Right renal pelvis (tissue), 4 donors: ENCODE measurements at places on chromosomes 7 and 10. TPM values are rescaled to one million over a fixed set of nuclear protein-coding genes. Genes with fewer than 3 reads are reported as not detected.

GRCh38 chr7:95520136-95520535, 34.4 kb downstream of the ASB4 start:
- DNase-seq = no peak

The SLC26A3 gene
- 0.30 TPM for polyA plus RNA-seq

- DNase-seq = no peak
Measured at GRCh38 chr10:23994459-23995046, 214.4 kb upstream of the KIAA1217 start.

- DNase-seq = no peak
Measured at GRCh38 chr10:76161301-76161582, 729.8 kb downstream of the LRMDA start.

GRCh38 chr7:116711790-116712189, 39.8 kb downstream of the MET start:
- no peak for DNase-seq

The MINDY4 gene
- polyA plus RNA-seq = 11.1 TPM

- no peak for DNase-seq
Measured at GRCh38 chr7:24907311-24907886, 72.6 kb downstream of the OSBPL3 start.

GRCh38 chr7:20577441-20578071, 37.9 kb upstream of the ABCB5 start:
- DNase-seq = no peak

DNA sequence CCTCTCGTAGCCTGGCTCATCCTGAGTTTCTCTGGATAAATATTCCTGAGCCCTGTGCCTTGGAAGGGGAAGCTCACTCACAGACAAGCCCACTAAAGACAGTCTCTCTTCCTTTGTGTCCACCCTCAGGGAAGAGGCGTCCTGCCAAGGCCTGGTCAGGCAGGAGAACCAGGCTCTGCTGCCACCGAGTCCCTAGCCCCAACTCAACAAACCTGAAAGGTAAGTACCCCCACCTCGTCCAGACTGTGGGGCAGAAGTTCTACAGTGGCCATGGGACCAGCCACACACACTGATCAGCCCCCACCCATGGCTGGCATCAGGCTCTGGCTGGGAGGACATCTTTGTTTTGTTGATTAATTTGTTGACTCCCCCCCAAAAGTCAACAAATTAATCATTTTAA, 2.8 kb downstream of the GPR15LG start:
- DNase-seq = no peak

GRCh38 chr10:23067939-23068775, 27.2 kb upstream of the MSRB2 start:
- peak; percentile 74 for DNase-seq

DNA sequence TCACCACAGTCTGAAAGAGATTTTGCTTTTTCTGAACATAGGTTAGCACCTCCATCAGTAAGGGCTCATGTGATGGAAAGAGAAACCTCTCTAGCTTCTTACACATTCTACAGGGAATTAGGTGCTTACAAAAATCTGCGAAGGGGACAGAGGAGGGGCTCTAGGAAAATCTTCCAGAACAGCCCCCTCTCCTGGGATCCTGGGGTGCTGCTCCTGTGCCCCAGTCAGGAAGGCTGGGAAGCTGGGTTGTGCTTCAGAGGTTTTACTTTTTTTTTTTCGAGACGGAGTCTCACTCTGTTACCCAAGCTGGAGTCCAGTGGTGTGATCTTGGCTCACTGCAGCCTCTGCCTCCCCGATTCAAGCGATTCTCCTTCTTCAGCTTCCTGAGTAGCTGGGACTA, 7.5 kb upstream of the FAM171A1 start:
- DNase-seq = no peak
